Fibroblast of the aortic adventitia (primary cell): ENCODE measurements at places on chromosomes 16 and 17. TPM values are rescaled to one million over a fixed set of nuclear protein-coding genes. Genes with fewer than 3 reads are reported as not detected.

GRCh38 chr16:81520151-81520470 lies 75.5 kb downstream of the CMIP start:
- no peak for DNase-seq

Gene MGAT5B
- total RNA-seq, result 0.18 and 0.74 TPM in 2 replicates

DNA sequence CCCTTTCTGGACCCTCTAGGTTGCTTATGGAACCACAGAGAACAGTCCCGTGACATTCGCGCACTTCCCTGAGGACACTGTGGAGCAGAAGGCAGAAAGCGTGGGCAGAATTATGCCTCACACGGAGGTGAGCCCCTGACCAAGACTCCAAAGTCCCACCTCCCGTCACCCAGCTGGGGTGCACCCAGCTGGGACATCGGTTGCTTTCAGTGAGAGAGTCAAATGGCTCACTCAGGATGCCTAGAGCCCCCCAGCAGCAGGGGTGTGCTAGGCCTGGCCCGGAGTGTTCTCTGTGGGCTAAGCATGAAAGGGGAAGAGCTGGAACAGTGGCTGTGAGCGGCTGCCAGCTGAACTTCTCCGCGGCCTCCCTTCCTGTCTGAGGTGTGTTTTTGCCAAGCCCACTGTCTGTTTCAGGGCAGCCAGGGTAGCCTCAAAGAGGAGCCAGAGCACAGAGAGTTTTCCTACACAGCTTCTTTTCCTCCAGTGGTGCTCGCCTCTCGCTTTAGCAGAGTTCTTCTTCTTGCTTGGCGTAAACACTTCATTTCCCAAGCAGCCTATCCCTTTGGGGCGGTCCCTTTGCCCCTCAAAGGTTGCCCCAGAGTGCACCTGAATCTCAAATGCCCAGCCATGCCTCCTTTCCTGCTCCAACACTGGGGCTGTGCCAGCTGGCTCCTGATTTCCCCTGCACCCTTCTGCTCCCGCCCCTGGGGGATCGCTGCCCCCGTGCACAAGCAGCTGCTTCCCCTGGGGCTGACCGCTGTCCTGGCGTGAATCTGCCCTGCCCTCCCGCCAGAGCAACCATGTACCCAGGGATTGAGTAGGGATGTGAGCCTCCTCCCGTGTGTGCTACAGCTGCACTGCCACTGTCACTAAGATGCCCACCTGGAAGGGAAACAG lies 2.6 kb upstream of the CHAD start:
- DNase-seq, result no peak

DNA sequence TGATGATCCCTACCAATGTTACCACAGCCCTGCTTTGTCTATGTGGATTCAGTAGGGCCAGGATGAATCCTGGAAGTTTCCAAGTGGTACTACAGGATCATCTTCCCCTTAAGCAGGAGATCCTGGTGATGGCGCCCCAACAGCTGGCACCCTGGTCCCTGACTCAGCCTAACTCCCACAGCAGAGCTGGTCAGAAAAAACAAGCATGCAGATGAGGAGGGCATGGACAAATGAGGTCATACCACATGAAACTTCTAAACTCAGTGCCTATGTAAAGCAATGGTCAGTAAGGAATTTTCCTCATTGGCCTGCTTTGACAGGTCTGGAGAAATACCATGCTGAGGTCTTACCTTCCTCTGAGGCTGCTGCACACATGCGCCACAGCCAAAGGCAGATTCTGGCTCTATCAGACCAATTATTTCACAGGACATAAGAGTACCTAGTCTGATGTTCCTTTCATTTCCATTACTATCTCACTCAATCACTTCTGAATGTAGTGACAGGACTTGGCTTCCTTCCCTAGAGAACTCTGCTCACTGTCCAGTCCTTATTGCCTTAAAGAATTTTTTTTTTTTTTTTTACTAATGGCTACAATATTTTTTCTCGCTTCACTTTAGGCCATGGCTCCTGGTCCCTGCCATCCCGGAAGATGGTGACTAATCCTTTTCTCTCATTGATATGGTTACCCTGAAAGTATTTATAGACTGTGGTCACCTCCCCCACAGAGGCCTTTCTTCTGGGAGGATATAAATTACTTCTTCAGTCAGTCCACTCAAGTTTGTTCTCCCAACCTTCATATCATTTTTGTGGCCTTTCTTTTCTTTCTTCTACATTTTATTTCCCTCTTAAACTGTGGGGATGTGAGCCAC lies 525.2 kb upstream of the PSMD7 start:
- DNase-seq, result no peak

Gene ODAD4
- 0.16 and 1.2 TPM in 2 replicates for total RNA-seq

Gene FOXC2
- total RNA-seq, result 5.2 TPM in 1 of 2 replicates, not detected in the other

DNA sequence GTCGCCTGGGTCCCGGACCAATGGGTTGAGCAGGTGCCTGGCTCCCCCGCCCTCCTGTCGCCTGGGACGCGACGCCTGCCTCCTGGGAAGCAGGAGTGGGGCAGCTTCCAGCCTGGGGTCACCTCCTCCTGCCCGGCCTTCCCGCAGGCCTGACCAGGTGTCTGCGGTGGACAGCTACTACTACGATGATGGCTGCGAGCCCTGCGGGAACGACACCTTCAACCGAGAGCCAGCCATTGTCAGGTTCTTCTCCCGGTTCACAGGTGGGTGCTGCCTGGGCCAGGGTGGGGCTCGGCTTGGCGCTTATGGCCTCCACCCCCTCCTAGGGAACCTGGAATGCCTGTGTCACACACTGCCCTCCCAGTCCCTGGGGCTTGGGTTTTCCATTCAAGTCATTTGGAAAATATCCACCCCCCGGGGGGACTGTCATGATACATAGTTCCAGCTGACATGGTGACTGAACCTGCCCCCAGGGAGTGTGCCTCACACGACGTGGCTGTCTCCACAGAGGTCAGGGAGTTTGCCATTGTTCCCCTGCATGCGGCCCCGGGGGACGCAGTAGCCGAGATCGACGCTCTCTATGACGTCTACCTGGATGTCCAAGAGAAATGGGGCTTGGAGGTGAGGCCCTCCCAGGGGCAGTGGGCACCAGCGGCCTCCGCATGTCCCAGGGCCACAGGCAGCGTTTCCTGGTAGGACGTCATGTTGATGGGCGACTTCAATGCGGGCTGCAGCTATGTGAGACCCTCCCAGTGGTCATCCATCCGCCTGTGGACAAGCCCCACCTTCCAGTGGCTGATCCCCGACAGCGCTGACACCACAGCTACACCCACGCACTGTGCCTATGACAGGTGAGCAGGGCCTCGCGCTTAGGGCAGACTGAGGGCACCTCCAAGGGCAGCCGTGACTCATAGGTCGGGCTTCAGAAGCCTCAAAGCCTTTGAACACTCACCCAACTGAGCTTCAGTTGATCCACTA lies 2.3 kb downstream of the DNASE1 start:
- DNase-seq, result no peak

DNA sequence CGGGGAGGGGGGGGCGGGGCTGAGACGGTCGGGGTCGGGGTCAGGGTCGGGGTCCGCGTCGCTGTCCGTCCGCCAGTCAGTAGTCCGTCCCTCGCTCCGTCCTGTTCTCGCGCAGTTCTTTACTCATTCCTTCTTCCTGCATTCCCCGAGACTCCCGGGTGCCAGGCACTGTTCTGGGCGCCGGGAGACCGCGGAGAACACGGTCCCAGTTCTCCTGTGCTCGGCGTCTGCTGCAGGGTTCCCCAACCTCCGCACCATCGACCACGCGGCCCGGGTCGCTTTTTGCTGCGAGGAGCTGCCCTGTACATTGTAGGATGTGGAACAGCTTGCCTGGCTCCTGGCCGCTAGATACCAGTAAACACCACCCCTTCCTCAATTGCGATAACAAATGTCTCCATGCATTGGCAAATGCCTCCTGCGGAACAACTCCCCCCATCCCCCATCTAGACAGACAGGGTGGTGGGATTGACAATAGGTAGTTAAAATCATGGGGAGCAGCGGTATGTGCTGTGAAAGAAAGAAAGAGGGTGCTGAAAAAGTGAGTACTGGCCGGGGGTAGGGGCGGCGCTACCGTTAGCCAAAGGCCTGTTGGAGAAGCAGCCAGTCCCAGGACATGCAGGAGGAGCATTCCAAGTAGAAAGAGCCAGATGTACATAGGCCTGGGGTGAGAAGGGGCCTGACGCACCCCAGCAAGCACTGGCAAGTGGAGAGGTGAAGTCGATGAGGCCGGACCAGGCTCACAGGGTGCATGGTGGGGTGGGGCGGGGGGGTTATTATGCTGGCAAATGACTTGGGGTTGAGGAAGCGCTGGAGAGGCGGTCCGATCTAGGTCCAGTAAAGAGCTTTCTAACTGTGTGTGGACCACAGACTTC lies 631 bp downstream of the TRAF7 start:
- peak; percentile 69 for DNase-seq

DNA sequence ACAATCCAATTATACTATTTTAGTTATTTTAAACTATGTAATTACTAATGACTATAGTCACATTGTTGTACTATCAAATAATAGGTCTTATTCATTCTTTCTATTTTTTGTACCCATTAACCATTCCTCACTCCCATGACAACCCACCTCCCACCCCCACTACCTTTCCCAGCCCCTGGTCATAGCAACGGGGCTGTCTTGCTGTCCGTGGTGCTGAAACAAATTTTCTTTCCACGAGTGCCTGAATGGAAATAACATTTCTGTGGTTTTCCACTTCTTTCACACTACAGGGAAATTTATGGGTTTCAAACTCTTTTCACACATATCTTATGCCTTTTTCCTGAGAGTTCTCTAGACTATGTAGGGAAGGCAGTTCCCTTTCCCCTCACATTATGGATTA lies 326.6 kb downstream of the PHKB start:
- DNase-seq, result peak; percentile 17

DNA sequence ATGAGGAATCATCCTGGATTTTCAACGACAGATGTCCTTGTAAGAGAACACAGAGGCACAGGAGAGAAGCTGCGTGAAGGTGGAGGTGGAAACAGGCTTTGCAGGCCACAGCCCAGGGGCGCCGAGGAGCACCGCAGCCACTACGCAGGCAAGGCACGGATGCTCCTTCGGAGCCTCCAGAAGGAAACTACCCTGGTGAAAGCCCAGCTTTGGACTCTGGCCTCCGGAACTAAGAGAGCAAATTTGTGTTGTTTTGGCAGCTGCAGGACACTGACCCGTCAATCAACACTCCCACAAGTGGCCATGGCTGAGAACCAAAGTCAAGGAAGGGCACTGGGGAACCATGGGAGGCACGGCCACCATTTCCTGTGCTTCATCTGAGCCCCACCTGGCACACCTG lies 3.4 kb downstream of the ARL16 start:
- DNase-seq, result no peak

DNA sequence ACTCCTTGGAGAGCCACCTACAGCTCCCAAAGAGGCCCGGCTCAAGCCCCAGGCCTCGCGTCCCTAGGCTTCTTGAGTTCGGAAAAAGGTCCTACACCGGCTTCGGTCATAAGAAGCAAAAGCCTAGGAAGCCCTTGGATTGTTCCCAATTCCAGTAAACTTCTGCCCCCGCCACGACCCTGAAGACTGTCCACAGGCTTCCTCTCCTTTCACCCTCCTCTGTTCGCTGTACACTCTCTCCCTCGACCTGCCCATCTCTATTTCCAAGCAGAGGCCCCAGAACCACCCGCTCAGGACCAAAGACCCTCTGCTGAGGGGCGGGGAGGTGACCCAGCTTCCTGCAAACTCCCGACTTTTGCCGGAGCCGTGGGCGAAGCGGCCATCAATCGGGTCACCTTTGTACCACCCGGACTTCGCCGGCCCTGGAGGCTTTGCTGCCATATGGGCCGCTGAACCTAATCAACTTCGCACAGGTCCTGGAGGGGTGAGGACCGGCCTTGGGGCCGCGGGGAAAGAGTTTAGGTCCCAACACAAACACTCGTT lies 2.7 kb downstream of the HOXB2 start:
- DNase-seq, result no peak

GRCh38 chr16:1105888-1106620 lies 10.0 kb upstream of the C1QTNF8 start:
- DNase-seq, result peak; percentile 34

- DNase-seq, result no peak
These were observed 21.2 kb upstream of the SP6 start for GRCh38 chr17:47872019-47872650.

DNA sequence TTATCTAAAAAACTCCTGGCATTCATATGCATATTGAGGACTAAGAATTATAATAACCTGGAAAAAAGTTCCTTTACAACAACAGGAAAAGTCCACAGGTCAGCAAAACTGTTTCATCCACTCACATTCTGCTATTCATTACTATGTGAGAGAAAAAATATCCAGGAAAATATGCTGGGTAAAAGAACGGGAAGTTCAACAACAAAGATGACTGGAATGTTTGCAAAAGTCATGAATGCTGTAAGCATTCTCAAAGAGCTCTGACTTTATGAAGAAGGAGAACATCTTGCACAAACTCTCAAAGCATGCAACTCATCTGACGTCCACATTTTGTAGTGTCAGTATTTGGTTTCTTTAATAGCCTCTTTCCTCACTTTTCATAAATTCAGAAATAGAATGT lies 56.9 kb upstream of the ALDH3A1 start:
- peak; percentile 7 for DNase-seq
